ENCODE measurements at places on chromosomes 11 and 22. TPM values are rescaled to one million over a fixed set of nuclear protein-coding genes. Genes with fewer than 3 reads are reported as not detected.

DNA sequence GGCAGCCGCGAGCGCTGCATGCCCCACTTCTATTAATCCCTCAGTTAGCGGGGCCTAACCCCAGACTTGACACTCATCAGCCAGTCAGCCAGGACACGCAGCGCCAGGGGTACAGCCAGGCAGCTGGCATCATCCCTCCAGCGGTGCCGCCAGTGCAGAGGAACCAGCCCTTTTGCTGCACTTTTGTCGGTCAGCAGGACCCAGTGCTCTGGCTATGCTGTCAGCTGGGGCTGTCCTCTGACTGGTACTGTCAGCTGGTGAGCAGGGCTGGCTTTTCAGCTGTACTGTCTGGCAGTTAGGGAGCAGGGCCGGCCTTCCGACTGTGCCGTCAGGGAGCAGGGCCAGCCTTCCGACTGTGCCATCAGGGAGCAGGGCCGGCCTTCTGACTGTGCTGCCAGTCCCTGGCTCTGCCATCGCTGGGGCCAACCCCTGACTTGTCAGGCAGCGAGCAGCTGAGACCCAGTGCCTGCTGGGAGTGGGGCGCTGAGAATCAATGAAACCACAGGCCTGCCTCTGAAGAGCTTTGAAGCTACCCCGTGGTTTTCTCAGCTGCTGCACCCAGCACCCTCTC, 115.4 kb downstream of the KIAA1671 start:
- H3K4me3 ChIP-seq: no peak overlapping the region
- H3K27me3 ChIP-seq: no peaks in the 10 kb centered on the region
- H3K4me1 ChIP-seq: peaks cover 18% of the 10 kb centered on the region
- no peak for DNase-seq
- no peak overlapping the region for H3K27ac ChIP-seq
- peaks cover 4% of the 10 kb centered on the region for H3K36me3 ChIP-seq

DNA sequence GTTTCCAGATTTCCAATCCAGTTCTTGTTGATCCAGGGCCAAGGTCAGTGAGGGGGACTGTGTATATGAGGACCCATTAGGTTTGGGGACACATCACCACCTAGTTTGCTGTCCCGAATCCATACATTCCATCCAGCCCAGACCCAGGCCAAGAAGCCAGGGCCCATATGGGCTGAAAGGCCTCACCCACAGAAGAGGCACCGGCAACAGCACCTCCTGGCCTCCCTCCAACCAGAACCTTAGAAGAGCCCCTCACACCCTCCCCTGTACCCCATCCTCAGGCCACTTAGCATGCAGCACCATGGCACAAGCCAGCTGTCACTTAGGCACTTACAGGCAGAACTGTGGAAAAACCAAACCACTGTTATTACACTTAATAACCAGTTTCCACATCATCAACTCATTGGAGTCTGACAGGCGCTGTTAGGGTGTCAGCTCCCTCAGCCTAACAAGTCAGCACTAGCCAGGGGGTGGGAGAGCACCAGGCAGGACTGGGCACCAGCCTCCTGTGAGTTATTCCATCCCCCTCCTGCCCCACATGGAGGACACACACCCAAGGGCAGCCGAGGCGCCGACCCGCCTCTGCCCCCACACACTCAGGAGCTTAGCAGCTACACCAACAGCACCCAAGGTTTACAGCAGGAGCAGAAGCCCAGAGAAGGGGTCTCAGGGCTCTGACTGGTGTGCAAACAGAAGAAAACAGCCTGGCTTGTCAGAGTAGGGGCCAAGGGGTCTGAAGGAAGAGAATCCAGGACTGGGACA, 132.0 kb downstream of the BUD13 start:
- no peak overlapping the region for H3K27ac ChIP-seq
- H3K4me1 ChIP-seq: no peaks in the 10 kb centered on the region
- H3K4me3 ChIP-seq: no peak overlapping the region
- H3K36me3 ChIP-seq: no peaks in the 10 kb centered on the region

DNA sequence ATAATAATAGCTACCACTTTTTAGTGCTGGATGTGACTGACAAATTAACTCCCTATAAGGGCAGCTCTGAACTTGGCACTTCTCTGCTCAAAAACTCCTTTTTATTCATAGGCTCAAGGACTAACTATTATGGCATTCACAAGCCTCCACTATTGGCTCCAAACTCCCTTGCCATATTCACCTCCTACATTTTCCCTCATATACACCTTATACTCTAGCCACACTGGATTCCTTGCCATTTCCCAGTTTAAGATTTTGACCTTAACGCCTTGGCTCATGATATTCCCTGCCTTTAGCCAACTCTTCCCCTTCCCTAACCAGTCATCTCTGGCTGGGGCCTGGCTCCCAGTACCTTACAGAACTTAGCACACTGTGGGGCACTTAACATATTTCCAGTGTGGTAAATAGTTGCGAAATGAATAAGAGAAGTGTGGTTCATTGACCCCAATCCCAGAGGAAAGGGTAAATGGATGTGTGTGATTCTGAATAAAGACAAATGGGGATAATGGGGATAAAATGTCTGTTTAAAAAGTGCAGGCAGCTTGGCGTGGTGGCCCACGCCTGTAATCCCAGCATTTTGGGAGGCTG, 40.0 kb upstream of the SORL1 start:
- no peaks in the 10 kb centered on the region for H3K36me3 ChIP-seq
- DNase-seq: no peak
- H3K27me3 ChIP-seq: no peaks in the 10 kb centered on the region
- H3K27ac ChIP-seq: no peak overlapping the region

GRCh38 chr11:60367009-60367408, 11.3 kb upstream of the MS4A7 start:
- peaks cover 17% of the 10 kb centered on the region for H3K27me3 ChIP-seq
- DNase-seq: no peak
- no peak overlapping the region for H3K4me3 ChIP-seq
- H3K27ac ChIP-seq: no peak overlapping the region

- no peaks in the 10 kb centered on the region for H3K27me3 ChIP-seq
- no peak overlapping the region for H3K27ac ChIP-seq
- H3K4me3 ChIP-seq: no peak overlapping the region
- peaks cover 40% of the 10 kb centered on the region for H3K36me3 ChIP-seq
- DNase-seq: no peak
- peaks cover 1% of the 10 kb centered on the region for H3K4me1 ChIP-seq
Measured at GRCh38 chr22:49815641-49816091, 12.0 kb downstream of the BRD1 start.

DNA sequence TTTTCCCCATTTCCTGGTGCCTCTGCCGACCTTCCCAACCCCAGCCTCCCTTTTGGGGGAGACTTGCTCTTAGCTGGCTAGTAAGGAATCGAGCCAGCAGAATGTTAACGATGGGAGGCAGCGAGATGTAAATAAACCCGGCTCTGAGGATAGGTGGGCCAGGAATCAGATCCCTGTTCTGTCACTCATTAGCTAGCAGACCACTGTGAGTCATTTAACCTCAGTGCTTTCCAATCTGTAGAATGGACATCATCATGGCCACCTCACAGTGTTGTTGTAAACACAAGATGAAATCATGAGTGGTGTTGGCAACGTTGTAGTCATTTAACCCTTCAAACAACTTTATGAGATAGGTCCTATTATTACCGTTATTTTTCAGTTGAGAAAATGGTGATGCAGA, 208.6 kb downstream of the KIRREL3 start:
- no peaks in the 10 kb centered on the region for H3K36me3 ChIP-seq
- H3K27ac ChIP-seq: no peak overlapping the region
- no peaks in the 10 kb centered on the region for H3K4me1 ChIP-seq
- peaks cover 49% of the 10 kb centered on the region for H3K27me3 ChIP-seq
- DNase-seq: no peak

DNA sequence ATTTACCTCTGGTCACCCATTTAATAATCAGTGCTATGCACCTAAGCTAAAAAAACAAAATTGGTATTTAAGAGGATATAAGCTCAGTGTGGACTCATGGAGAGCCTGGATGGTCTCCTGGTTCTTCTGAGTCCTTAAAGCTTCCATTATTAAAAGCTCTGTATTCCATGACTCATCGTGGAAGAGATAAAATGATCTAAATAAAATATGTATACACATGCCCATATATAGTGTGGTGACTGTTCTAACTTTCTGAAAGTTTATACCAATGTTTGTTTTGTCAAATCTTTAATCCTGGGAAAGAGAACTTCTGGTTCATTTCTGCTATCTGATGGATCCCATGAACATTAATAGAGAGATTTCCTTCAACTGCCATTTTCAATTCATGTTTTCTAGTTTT, 375.9 kb downstream of the GUCY1A2 start:
- H3K4me1 ChIP-seq: no peaks in the 10 kb centered on the region
- H3K4me3 ChIP-seq: no peak overlapping the region
- DNase-seq: no peak
- no peaks in the 10 kb centered on the region for H3K36me3 ChIP-seq
- H3K27me3 ChIP-seq: no peaks in the 10 kb centered on the region

DNA sequence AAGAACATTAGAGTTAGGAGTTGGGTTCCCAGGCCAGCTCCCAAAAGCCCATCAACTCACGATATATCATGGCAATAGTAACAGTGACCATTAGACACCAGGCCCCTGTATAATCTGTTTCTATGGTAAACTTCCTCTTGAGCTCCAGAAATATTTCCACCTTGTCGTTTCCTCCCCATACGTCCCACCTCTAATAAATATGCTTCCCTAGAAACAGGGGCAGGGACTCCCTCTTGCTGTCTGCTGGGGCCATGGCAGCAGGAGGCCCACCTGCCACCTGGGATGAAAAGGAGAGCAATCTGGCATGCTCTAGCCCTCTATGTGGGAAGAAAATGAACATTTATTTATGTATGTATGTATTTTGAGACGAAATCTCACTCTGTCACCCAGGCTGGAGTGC, 32.2 kb upstream of the AMOTL1 start:
- H3K36me3 ChIP-seq: no peaks in the 10 kb centered on the region
- DNase-seq: no peak
- H3K4me3 ChIP-seq: no peak overlapping the region
- peaks cover 21% of the 10 kb centered on the region for H3K4me1 ChIP-seq

The SULT4A1 gene
- 7.2 TPM for total RNA-seq

- H3K27me3 ChIP-seq: no peaks in the 10 kb centered on the region
- no peak for DNase-seq
- H3K36me3 ChIP-seq: peaks cover 5% of the 10 kb centered on the region
- no peak overlapping the region for H3K27ac ChIP-seq
- H3K4me3 ChIP-seq: no peak overlapping the region
Measured at GRCh38 chr11:86818462-86819192, 18.3 kb downstream of the PRSS23 start.

DNA sequence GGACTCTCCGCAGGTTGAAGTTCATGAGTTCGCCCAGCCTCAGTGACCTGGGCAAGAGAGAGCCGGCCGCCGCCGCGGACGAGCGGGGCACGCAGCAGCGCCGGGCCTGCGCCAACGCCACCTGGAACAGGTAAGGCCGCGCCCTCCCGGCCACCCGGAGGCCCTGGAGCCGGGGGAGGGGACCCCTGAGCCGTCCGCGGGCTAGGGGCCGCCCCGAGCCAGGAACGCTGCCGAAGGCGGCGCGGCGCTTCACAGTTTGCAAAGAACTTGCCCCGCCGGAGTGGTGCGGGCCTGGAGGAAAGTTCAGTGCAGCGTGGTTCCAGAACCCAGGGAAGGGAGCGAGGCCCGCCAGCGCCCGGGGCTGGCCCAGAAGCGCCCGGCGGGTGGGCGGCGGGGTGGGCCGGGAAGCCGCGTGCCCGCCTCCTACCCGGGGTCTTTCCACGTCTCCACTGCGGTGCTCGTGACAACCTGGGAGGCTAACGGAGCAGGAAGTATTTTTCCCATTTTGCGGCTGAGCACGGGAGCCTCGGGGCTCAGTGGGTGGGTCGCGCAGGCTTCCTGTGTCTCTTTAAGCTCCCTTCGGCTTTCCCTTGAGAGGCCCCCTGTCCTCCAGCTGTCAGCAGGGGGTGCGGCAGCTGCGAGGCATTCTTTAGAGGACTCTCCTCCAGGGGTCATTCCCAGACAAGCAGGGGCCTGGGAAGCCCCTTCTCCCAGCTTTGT, 635 bp downstream of the PRR5 start:
- peak overlapping the region; percentile 93 for H3K27ac ChIP-seq
- peak; percentile 74 for DNase-seq
- H3K27me3 ChIP-seq: no peaks in the 10 kb centered on the region
- peaks cover 48% of the 10 kb centered on the region for H3K4me1 ChIP-seq
- peak overlapping the region; percentile 81 for H3K4me3 ChIP-seq
- peaks cover 3% of the 10 kb centered on the region for H3K36me3 ChIP-seq

GRCh38 chr22:47796128-47796908, 1033.9 kb downstream of the TBC1D22A start:
- H3K36me3 ChIP-seq: no peaks in the 10 kb centered on the region
- no peak overlapping the region for H3K4me3 ChIP-seq
- H3K27me3 ChIP-seq: no peaks in the 10 kb centered on the region
- no peak overlapping the region for H3K27ac ChIP-seq
- no peaks in the 10 kb centered on the region for H3K4me1 ChIP-seq

DNA sequence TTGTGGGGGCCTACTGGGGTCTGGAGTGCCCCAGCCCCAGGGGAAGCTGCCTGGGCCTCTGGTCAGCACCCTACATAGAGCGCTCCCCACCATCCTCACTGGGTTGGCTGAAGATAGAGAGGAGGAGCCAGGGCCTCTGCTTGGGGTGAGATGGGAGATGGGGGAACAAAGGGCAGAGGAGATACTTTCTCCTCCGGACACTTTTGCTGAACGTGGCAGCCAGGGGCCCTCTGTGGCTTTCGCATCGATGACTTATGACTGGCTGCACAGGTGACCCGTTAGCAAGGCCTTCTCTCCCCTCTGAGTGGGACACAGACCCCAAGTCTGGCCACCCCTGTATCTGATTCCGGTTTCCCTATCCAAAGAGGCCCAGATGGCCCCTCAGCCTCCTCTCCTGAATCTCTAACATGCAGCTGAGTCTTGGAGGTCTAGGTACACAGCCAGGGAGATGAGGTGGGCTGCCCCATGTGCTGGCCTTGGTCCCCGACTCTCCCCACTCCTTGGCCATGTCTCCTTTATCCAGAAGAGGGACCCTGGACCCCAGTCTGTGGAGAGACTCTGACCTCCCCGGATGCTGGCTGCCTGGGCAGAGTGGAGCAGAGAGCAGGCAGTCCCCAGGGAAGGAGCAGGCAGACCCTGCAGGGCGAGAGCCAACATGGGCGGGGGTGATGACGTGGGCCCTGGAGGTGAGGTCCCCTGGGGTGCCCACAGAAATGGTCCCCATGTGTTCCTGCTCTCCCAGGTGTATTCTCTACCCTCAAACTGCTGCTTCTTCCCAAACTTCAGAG, 59.3 kb upstream of the NECTIN1 start:
- DNase-seq: no peak
- peaks cover 5% of the 10 kb centered on the region for H3K27me3 ChIP-seq
- no peak overlapping the region for H3K4me3 ChIP-seq
- no peaks in the 10 kb centered on the region for H3K36me3 ChIP-seq
- H3K4me1 ChIP-seq: peaks cover 3% of the 10 kb centered on the region

The JAML gene
- total RNA-seq: not detected

The SCUBE2 gene
- total RNA-seq: 1.7 TPM

The F2 gene
- not detected for total RNA-seq

GRCh38 chr11:69640260-69640994, 529 bp upstream of the CCND1 start:
- peak overlapping the region; percentile 96 for H3K4me3 ChIP-seq
- no peaks in the 10 kb centered on the region for H3K36me3 ChIP-seq
- H3K27ac ChIP-seq: peak overlapping the region; percentile 79
- DNase-seq: no peak

The DEFB131B gene
- total RNA-seq: not detected

GRCh38 chr22:36325154-36326031, 62.4 kb downstream of the MYH9 start:
- H3K4me1 ChIP-seq: peaks cover 52% of the 10 kb centered on the region
- DNase-seq: no peak
- no peaks in the 10 kb centered on the region for H3K27me3 ChIP-seq
- H3K36me3 ChIP-seq: peaks cover 23% of the 10 kb centered on the region
- H3K27ac ChIP-seq: peak overlapping the region; percentile 93

- H3K27ac ChIP-seq: peak overlapping the region; percentile 75
- H3K27me3 ChIP-seq: no peaks in the 10 kb centered on the region
- H3K36me3 ChIP-seq: no peaks in the 10 kb centered on the region
Measured at GRCh38 chr11:57100638-57101331, 81.0 kb upstream of the LRRC55 start.

Measured in mesothelial cell of epicardium (in vitro differentiated cells).